Caco-2 (cell line): ENCODE measurements at places on chromosomes 7 and 10. TPM values are rescaled to one million over a fixed set of nuclear protein-coding genes. Genes with fewer than 3 reads are reported as not detected.

Gene AGR3
- 1.2 and 3.1 TPM in 2 replicates for total RNA-seq

Gene CYP26C1
- 0.09 and 0.16 TPM in 2 replicates for total RNA-seq

Gene KIF20B
- 43.2 and 43.9 TPM in 2 replicates for total RNA-seq

DNA sequence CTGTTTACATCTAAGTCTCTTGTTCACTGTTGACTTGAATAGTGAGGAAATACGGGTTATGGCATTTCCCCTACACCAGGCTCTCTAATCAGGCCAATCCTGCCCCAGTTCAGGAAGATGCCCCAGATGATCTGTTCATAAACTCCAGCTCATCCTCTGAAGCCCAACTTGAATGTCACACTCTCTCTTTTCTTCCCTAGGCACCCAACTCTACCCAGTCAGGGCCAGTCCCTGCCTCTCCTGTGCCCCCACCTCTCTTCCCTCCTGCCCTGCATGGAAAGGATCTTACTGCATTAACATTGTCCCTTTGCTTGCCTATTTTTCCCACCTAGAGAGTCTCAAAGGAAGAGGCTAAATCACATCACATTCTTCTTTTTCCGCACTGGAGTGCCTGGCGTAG, 10.6 kb upstream of the TRPV6 start:
- H3K27me3 ChIP-seq = no peaks in the 10 kb centered on the region
- DNase-seq = no peak
- no peak overlapping the region for H3K4me3 ChIP-seq
- H3K4me1 ChIP-seq = peaks cover 47% of the 10 kb centered on the region
- H3K27ac ChIP-seq = peak overlapping the region; percentile 9

GRCh38 chr7:114405427-114405826, 9.2 kb upstream of the FOXP2 start:
- no peaks in the 10 kb centered on the region for H3K4me1 ChIP-seq
- no peak overlapping the region for H3K27ac ChIP-seq
- peak; percentile 14 for DNase-seq
- no peaks in the 10 kb centered on the region for H3K36me3 ChIP-seq
- H3K4me3 ChIP-seq = no peak overlapping the region
- H3K27me3 ChIP-seq = no peaks in the 10 kb centered on the region

GRCh38 chr7:131008840-131009711, 275.1 kb upstream of the KLF14 start:
- no peaks in the 10 kb centered on the region for H3K27me3 ChIP-seq
- no peak overlapping the region for H3K4me3 ChIP-seq
- no peak overlapping the region for H3K27ac ChIP-seq
- peaks cover 8% of the 10 kb centered on the region; the same call in 1 of the 2 replicates for H3K4me1 ChIP-seq

DNA sequence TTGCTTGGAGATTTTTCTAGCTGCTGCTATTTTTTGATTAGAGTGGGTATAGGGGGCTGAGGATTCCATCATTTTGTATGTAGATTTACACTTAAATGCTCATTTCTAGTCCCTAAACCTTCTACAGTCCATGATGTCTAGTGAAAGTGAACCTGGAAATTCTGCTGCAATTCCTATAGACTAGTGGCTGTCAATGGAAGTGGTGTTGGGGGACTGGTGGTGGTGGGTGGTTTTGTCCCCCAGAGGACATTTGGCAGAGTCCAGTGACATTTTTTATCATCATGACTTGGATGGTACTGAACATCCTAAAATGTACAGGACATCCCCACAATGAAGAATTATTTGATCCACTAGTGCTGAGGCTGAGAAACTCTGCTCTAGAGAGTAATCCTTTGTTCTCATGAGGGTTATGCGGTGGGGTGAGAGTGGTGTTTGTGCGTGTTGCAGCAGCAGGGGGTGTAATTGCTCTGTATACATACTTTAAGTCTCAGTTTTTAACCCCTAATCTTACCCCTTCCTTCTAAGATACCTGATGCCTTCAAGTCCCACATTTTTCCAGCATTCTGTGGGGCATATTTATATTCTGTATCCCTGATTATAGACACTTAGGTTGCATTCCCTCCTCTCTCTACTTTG, 35.0 kb downstream of the KIF11 start:
- no peak overlapping the region for H3K27ac ChIP-seq
- 0 out of 2 replicates have a peak, but pooled peaks cover 1% of the 10 kb centered on the region for H3K36me3 ChIP-seq
- H3K4me1 ChIP-seq = no peaks in the 10 kb centered on the region
- no peaks in the 10 kb centered on the region for H3K27me3 ChIP-seq
- DNase-seq = no peak
- H3K4me3 ChIP-seq = no peak overlapping the region

DNA sequence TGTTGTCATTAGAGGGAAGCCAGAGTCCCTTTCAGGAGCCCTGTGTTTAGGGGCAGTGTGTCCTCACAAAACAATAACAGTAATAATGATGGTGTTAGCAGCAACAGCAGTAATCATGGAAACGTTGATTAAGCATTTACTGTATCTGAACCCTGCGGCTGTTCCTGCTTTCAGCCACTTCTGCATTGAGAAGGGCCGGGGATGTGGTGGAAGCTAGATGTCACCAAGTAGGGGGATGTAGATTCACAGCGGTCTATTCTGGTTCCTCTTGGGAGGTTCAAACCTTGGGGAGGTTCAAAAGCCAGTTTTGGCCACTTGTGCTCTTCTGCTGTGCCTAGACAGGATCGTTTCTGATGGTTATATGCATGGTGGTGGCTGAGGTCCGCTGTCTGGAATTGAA, 44.8 kb downstream of the PRPF18 start:
- no peak for DNase-seq
- H3K4me3 ChIP-seq = no peak overlapping the region
- H3K27me3 ChIP-seq = no peaks in the 10 kb centered on the region
- H3K36me3 ChIP-seq = no peaks in the 10 kb centered on the region

GRCh38 chr10:72612203-72612826, 13.6 kb downstream of the MICU1 start:
- H3K27ac ChIP-seq = no peak overlapping the region
- H3K27me3 ChIP-seq = no peaks in the 10 kb centered on the region
- no peak for DNase-seq
- H3K4me3 ChIP-seq = no peak overlapping the region

GRCh38 chr7:150756858-150757257, 19.6 kb downstream of the GIMAP5 start:
- H3K36me3 ChIP-seq = no peaks in the 10 kb centered on the region
- no peaks in the 10 kb centered on the region for H3K4me1 ChIP-seq
- no peaks in the 10 kb centered on the region for H3K27me3 ChIP-seq
- H3K4me3 ChIP-seq = no peak overlapping the region
- H3K27ac ChIP-seq = no peak overlapping the region
- no peak for DNase-seq
